LNCaP clone FGC (cell line): ENCODE measurements at places on chromosomes 2 and 18.
A peak's percentile ranks its signal among the peaks of the same experiment; 100 is the strongest.

GRCh38 chr2:55906993-55907392 is 16.6 kb downstream of the EFEMP1 start:
- no peak for DNase-seq

DNA sequence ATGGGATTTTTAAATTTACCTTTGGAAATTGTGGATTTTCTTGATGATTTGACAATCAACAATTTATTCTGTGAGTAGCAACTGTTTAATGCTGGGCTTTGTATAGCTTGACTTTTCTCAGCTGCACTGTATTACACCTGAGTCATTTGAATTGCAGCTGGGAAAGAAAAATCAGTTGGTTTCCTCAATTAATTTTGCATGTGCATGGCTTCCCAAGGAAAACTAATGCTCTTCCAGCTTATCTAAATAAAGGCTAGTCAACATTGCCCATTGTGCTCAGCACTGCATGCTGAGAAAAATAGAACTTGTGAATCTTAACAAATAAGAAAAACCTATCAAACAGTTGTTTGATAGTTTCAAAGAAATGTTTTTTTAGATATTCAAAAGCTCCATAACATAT is 268.3 kb upstream of the CDH20 start:
- no peak for DNase-seq

- DNase-seq = peak; percentile 96
Observed at GRCh38 chr18:59145055-59145454, 5.4 kb downstream of the SEC11C start.

DNA sequence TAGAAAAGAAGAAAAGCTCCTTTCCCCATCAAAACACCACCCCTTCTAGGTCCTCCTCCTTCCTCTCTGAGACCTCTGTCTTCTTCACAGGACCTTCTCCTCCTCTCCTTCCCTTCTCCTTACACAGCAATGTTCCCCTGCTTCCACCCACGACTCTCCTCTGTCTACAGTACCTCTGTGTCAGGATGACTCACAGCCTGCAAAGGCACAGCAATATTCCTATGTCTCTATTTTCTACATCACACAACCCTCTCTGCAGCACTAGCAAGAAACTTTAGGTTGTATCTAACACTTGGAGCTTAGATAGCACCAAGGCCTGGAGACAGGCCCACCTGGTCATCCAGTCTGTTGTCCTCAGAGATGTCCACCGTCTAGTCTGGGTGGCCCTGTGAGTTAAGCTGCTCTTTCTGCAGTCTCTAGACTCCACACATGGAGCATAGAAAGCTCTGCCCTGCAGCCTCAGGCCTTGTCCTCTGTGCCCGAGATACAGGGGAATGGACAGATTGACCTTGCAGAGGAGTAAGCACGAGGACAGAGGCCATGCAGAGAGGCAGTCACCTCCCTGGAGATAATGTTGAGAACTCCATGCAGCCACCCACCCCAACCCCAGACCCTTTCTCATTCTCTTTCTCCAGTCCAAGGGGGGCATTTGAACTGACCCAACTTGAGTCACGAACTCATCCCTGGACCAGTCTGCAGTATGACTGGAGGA is 212.0 kb downstream of the TNS1 start:
- DNase-seq = no peak

DNA sequence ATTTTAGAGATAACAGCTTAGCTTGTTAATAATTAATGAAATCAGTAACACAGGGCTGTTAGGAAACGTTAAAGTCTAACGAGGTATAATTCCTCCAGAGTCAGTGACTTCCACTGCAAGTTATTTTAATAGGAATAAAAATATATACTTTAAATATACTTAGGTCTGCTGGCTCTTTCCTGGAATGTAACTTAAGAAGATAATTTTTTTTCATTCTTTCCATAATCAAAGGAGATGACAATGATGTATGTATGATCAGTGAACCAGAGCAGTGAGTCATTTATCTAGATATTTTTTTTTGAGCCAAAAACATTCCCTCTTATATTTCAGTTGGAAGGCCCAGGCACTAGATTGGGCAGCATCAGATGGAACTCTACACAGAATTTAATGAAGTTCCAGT is 104.2 kb upstream of the LYPD1 start:
- no peak for DNase-seq

DNA sequence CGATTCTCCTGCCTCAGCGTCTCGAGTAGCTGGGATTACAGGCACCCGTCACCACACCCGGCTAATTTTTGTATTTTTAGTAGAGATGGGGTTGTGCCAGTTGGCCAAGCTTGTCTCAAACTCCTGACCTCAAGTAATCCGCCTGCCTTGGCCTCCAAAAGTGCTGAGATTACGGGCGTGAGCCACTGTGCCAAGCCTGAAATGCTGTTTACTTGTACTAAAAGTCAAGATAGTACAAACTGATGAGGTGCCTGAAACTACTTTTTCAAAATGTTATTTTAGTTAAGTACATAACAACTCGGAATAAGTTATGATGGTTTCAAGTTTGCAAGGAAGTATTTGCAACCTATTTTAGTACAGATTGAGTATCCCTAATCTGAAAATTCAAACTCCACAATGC is 85.7 kb downstream of the CEP192 start:
- DNase-seq = peak; percentile 10

DNA sequence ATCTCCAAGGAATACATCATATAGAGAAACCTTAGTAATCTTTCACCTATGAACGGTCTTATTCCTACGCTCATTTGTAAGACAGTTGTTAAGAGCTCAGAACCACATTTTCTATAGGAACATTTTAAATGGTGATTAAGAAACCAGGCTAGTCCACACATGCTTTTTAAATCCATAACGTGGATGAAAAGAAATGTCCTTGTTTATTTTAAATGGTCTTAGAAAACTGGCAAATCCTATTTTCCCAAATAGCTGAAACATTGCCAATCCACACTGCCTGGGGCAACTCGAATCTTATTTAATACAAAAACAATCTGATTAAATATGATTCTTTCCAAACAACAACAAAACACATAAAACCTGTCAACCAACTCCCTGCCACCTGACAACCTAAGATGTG is 23.7 kb downstream of the METTL8 start:
- peak; percentile 60 for DNase-seq

DNA sequence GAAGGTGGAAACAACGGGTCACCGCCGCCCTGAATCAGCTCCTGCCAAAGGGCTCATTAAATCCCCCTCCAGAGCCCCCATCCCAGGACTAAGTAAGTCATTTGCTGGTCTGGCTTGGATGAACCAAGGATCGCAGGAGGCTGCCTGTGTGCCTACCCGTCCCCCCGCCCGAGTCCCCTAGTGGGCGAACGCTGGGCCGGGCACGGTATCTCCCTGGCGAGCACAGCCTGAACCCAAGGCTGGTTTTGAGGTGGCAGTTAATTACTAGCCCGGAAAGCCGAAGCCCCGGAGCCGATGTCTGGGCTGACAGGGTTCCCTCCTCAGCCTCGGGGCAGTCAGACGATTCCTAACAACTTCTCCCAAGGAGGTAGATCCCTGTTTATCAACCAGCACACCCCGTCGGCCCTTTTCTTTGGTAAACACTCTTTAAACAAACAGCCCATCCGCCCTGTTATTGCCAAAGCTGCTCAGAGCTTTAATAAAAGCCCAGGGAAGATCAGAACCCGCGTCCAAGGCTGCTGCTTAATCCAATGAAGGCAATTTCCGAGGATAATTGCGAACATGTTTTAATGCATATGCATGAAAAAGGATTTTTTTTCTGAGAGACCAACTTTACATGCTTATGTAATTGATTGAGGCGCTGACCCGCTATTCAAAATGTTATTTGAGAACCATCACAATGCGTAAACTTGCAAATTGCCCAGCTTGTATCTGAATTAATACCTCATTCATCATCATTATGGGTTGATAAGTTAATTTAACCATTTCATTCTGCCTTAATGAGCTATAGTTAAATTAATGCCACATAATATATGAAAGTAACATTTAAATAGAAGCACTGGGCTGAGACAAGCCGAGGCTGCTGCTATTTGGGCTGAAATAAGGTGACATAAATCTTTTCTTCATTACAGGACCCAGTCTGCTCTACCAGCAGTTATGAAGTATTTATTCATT is 10.5 kb downstream of the EVX2 start:
- no peak for DNase-seq

DNA sequence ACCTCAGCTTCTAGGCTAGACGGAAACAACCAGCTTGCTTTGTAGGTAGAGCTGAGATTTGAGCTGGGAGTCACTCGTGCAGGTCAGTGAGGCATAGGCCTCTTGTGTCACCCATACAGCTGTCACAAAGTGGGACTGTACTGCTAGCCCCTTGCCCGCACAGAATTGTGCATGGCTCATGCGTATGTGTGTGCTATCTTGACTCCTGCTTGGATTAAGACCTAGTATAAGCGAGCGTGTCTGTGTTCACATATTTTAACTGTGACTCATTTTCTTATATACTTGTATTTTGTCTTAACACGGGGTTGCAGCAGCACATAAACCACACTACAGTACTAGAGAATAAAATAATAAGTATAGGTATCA is 20.1 kb downstream of the CEP68 start:
- DNase-seq = no peak

DNA sequence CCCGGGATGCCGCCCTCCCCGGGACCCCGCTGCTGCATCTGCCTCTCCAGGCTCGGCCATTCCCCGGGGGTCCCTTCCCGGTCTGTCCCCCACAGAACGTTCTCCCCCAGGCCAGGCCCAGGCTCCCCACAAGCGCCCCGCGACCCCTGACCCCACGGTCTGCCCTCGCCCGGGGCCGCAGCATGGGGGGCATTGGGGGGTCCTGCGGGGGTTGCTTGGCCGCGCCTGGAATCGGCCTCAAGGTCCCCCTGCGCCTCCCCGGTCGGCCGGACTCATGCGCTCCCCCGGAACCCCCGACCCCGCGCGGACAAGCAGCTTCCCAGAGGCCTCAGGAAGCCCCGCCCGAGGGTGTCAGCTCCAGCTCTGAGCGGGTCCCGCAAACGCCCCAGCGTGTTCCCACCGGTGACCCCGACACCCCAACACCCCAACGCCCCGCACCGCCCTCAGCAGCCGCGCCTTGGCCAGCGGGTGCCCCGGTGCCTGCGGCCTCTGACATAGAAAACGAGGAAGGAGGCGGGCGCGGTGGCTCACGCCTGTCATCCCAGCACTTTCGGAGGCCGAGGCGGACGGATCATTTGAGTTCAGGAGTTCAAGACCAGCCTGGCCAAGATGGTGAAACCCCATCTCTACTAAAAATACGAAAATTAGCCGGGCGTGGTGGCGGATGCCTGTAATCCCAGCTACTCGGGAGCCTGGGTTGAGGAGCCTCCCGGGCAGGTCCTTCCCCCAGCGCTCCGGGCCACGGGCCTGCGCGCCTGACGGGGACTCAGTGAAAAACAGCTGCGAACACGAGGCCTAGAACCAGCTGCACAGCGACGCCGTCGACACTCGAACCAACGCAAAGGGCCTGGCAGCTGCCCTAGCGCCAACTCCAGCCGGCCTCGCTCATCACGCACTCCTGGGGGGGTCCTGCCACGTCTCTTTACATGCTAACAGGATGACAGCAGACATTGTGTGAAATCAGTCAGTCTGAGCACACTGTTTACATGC is 61.8 kb upstream of the CTDP1 start:
- DNase-seq = no peak

DNA sequence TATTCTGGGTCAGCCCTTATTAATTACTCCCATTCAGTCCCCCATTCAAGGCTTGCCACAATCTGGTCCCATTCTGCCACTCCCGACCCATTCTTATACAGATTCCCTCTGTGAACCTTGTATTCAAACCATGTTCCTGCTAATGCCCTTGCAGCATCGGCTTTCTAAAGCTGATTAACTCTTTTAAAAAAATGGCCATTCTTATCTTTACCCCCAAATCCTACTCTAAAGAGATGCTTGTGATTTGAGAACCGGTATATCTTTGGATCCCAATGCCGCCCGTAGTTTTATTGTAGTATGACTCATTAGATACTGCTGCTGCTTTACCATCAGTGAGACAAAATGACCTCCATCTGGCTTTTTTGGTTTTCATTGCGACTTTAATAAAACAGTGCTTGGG is 72.2 kb downstream of the XRCC5 start:
- no peak for DNase-seq

- DNase-seq = no peak
Observed at GRCh38 chr2:198807131-198807530, 650.6 kb downstream of the SATB2 start.

DNA sequence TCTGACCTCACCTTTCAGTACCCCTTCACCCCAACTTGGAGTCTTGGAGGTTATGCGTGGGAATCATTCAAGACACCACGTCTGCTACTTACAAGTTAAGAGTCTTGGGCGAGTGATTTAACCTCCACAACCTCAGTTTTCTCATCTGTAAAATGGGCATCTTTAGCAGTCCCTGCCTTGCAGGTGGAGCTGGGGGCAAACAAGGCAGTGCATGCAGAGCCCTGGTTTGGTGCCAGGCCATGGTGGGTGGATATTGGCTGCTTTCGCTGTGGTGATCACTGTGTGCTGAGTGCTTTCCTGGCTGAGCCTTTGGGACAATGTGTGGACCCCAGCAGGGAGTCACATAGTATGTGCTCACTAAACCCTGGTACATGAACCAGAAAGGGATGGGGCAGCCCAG is 20.4 kb upstream of the PTMA start:
- no peak for DNase-seq

DNA sequence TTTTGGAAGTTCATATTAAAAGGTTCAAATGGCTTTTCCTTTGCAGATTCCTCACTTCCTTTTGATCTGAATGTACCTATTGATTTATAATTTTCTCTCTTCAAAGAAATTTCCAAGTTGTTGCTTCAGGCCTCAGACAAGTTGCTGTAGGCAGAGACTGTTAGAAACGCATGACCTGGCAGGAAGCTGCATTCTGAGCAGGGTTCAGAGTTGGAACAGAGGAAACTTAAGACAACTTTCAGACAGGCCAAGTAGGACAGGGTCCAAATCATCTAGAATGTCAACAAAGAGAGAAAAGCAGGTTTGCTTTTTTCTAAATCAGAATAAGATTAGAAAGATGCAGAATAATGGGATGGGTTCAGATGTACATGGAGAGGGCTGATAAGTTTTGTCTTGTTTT is 416.3 kb downstream of the LRP1B start:
- DNase-seq = no peak

DNA sequence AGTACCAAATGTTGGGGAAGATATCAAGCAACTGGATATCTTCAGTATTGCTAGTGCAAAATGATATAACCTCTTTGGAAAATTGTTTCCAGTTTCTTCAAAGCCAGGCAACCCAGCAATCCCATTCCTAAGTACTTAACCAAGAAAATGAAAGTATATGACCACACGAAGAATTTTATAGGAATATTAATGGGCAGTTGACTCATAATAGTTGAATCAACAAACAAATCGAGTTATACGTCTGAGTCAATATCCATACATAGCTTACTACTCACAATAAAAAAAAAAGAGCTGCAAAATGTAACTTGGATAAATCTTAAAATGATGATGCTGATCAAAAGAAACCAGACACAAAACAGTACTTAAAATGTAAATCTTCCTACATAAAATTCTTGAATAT is 810.4 kb downstream of the METTL4 start:
- DNase-seq = peak; percentile 15

- DNase-seq = no peak
Observed at GRCh38 chr2:20326163-20326780, 24.4 kb downstream of the PUM2 start.

- no peak for DNase-seq
Observed at GRCh38 chr2:68994864-68995263, 18.1 kb upstream of the ANTXR1 start.

- DNase-seq = no peak
Observed at GRCh38 chr2:219250049-219250781, 2.8 kb upstream of the TUBA4B start.

- DNase-seq = no peak
Observed at GRCh38 chr2:83900862-83901261, 558.2 kb downstream of the SUCLG1 start.
